Activated CD4-positive, alpha-beta T cell treated with anti-CD3 and anti-CD28 coated beads, Interleukin-2, Interleukin-4, amounts not matched to agents 100 ng/mL and 50 ng/mL, durations not matched to agents 16 hours and 8 hours (primary cell): ENCODE measurements at places on chromosomes 5 and 9.

DNA sequence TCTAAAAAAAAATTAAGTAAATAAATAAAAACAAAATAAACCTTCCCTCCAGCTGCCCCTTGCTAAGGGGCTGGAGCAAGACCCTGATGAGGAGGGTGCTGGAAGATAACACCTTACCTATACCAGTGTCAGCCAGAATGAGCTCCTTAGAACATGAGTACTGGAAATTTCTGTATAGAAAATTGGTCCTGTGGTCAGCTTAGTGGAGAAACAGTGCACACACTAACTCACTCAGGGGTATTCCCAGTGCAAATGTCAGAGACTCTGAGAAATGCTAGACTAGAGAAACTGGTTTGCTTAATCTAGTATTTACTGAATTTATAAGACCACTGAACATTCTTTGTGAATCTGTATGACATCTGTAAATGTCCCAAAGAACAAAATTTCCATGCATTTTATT is 62.1 kb upstream of the CTXN3 start:
- DNase-seq = no peak

GRCh38 chr5:156423597-156423996 is 96.6 kb downstream of the SGCD start:
- DNase-seq = no peak

DNA sequence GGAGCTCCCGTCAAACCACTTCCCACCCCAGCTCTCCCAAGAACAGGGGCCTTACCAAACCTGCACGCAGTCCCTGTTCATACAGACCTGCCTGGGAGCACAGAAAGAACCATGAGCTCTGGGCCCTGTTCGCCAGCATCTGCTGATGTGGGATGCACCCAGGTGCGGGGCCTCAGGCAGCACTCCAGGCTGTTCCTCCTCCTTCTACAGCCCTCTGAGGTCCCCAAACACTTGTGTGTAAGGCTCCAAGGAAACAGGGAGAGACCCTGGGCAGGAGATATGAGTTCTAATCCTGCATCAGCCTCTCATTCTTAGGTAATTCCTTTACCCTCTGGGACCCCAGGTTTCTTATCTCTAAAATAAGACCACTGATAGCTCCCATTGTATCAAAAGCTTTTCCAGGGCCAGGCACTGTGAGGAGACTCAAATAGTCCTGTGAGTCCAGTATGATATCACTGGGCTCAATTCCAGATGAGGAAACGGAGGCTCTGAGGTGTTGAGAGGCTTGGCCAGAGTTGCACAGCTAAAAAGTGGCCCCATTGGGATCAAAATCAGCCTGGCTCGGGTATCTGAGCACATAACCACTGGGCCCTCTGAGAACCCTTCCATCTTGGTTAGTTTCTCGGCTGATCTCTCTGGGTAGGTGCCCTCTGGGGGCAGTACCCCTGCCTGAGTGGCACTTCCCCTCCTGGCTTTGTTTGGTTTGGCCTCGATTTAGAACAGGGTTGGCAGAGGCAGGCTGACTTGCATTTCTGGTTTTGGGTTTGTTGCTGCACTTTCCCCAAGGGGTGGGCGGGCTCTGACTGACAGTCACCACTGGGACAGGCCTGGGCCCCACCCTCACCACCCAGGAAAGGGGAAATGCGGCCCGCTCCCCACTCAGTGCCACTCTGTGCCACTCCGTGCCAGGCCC is 116.8 kb downstream of the RGS3 start:
- peak; percentile 86 for DNase-seq

DNA sequence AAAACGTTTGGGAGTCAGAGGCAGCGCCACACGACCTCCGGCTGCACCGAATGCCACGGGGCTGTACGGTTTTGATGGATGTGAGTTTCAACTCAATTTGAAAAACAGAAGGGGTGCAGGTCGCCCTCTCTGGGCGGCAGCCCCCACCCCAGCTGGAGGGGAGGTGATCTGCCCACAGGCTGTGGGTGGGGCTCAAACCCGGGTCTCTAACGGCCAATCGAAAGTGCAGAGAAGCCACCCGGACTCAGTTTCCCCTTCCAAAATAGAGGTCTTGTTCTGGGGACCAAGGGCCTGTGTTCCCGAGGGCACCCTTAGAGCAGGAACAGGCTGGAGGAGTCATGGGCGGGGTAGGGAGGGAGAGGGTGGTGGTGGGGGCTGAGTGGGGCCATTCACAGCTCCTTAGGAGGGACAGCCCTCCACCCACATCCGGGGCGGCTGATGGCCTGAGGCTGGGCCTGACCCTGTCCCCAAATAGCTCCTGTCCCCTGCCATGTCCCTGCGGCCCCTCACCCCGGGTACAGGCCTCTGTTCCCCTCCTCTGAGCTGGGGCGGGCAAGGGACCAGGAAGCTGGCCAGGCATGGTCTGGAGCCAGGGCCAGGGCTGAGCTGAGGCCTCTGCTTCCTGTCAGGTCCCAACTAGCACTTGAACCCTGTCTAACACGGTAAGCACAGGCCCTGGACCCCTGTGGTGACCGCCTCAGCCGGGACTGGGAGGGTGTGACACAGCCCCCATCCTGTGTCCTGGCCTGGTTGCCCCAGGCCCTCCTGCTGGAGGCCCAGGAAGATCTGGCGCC is 22.6 kb upstream of the NOTCH1 start:
- no peak for DNase-seq

GRCh38 chr5:35188031-35188457 is 42.2 kb downstream of the PRLR start:
- DNase-seq = no peak

- no peak for DNase-seq
Observed at GRCh38 chr5:89350684-89351083, 467.7 kb upstream of the MEF2C start.
